ENCODE measurements at places on chromosomes 4 and X.
A peak's percentile ranks its signal among the peaks of the same experiment; 100 is the strongest.

- peak; percentile 47 for DNase-seq
Measured at GRCh38 chr4:170089274-170089667, 485 bp downstream of the AADAT start.

DNA sequence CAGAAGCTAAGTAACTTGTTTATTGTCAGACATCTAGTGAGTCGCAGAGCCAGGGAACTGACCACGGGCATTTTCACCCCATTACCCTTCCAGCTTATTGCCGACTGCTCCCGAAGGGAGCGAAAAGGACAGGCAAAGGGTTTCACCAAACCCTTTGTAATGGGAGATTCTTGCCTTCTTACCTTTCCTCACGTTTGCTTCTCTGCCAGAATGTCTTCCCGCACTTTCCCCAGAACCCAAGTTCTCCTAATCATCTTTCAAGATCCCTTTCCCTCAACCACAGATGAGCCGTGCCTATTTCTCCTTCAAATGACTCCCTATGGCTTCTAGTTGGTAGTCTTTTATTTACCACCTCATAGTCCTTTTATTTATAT lies 520 bp upstream of the SRP72 start:
- no peak for DNase-seq

DNA sequence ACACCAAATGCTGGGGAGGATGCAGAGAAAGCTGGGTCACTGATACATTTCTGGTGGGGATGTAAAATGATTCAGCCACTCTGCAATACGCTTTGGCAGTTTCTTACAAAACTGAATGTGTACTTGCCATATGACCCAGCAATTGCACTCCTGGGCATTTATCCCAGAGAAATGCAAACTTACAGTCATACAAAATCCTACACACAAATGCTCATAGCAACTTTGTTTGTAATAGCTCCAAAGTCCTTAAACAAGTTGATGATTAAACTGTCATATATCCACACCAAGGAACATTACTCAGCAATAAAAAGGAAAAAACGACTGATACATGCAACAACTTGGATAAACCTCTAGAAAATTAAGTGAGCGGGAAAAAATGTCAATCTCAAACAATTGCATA lies 12.3 kb downstream of the MID1 start:
- no peak for DNase-seq

DNA sequence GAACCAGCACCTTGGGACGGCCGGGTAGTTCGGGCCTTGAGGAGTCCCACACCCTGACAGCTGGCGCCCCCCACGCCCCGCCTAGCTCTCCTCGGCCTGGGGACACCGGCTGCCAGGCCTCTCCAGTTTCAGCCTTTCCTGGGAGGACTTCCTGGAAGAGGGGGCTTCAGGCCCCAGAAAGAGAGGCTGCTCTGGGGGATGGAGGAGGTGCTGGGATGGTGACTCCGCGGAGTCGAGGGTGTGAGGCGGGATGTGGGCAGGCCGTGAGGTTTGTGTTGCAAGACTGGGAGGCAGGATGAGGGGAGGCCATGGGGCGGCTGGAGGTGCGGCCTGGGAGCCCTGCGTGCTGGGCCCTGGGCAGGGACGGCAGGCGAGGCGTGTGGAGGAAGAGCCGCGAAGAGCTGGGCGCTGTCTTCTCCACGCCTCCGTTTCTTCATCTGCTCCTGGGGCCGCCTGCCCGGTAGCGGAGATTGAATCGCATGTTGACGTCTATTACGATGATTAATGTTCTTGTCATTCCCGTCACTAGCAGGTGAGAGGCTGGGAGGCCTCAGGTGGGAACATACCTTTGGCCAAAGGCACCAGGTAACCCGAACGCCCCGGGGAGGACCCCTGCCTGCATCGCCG lies 918 bp upstream of the FGFRL1 start:
- DNase-seq, result no peak

DNA sequence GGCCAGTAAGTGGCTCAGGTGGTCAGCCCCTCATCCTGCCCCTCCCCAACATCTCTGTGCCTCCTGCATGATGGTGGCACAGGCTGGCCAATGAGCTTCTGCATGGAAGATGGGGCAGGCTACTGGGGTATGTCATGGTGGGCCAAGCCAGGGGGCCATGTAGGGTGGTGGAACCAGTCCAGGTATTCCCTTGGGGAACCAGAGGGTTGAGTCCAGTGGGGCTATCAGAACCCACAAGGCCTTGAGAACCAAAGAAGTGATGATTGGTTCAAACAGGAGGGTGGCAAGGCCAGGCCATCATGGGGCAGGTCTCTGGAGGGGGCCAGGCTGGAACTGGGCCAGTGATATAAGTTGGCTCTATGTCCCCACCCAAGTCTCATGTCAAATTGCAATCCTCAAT lies 18.8 kb upstream of the PPP2R2C start:
- DNase-seq, result no peak

DNA sequence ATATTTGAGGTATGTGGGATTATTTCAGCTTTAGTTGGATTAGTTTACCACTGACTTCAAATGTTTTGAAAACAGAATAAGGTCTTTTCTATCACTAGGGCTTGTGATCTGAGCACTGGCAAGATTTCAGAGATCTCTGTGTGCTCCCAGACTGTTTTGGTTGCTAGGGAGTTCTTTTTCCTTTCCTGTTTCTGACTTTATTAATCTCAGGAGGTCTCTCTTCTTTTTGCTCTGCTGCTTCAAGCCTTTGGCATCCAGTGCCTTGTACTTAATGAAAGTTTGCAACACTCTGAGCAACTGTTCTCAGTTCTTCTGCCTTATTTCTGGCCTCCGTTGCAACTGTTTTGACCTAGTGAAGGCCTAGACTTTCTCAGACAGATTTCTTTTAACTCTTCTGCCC lies 32.1 kb upstream of the PAQR3 start:
- DNase-seq, result no peak

- DNase-seq, result no peak
Measured at GRCh38 chr4:75512386-75513211, 1.6 kb downstream of the RCHY1 start.

GRCh38 chrX:44245733-44246132 lies 97.7 kb downstream of the EFHC2 start:
- no peak for DNase-seq

DNA sequence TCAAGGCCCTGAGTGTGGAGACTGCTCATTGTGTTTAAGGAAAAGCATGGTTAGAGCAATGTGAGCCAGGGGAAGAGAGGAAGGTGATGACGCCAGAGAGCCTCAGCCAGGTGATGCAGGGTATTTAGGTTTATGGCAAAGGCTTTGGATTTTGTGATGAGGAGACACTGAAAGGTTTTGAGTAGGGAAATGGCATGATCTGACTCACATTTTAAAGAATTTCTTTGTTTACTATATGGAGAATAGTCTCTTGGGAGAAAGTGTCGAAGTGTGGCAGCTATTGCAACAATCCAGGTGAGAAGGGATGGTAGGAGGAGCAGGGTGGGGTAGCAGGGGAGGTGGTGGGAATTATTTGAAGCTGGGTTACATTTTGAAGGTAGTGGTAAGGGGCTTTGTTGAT lies 293.4 kb upstream of the IGFBP7 start:
- DNase-seq, result no peak

DNA sequence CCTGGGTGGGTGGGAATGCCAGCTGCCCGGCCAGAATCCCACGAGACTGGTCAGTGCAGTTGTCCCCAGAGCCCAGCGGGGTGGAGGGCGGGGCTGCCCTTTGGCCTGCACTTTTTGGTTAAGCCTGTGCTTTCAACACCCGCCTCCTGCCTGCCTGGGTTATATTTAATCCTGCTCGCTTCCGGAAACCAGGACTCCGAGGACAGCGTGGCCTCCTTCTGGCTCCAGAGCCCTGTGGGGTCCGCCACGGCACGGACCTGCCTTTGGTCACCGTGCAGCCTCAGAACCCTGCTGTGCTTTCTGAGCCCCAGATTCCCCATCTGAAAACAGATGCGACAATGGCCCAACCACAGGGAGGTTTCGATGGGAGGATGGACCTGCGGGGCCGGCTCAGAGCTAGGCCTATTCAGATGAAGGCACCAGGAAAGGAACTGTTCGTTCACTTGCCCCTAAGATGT lies 29.4 kb upstream of the KIAA0232 start:
- no peak for DNase-seq

- no peak for DNase-seq
Measured at GRCh38 chr4:11496351-11496829, 67.7 kb upstream of the HS3ST1 start.

- no peak for DNase-seq
Measured at GRCh38 chr4:125428832-125429231, 114.1 kb downstream of the FAT4 start.

- DNase-seq, result no peak
Measured at GRCh38 chrX:77167993-77168392, 279.2 kb upstream of the FGF16 start.

DNA sequence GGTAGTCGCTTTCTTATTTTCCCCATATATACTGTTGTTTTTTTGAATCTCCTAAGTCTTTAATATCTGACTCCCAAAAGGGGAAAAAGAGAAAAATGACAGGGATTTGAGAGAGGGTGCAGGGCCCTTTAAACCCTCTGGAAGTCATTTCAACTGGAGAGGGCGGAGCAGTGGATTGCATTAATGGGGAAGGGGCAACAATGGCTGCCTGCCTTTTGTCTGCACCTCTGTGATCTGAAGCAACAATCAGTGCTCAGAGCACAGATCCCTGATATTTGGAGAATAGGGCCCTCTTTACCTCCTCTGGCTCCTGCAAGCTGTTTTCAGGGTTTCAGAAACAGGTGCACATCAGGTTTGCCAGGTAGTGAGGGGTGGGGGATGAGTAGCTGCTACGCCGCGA lies 1458.3 kb upstream of the TENM3 start:
- DNase-seq, result no peak

- no peak for DNase-seq
Measured at GRCh38 chr4:182018691-182019090, 224.5 kb upstream of the TENM3 start.

DNA sequence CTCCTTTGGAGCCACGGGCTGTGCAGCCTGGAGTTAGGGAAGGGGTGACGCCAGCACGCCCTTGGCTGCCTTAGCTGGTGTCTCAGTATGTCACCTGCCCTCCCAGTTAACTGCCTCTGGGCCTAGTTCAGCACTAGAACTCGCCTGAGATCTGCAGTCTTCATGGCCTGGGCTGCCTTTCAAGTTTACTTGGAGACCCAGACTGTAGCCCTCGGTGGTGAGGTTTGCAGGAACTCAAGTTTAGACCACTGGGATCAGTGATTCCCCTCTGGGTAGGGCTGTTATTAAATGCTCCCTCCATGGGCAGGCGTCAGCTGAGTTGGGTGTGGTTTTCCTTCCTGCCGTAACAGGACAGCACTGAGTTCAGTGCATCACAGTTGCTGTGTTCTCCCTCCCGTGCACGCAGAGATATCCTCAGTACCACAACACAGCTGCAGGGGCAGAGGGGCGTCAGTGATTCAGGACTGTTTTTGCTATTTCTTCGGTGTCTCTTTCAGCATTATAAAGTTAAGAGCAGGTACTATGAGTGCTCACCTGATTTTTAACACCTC lies 30.5 kb downstream of the PLAC8 start:
- no peak for DNase-seq

GRCh38 chr4:137309424-137309823 lies 222.9 kb downstream of the PCDH18 start:
- no peak for DNase-seq

DNA sequence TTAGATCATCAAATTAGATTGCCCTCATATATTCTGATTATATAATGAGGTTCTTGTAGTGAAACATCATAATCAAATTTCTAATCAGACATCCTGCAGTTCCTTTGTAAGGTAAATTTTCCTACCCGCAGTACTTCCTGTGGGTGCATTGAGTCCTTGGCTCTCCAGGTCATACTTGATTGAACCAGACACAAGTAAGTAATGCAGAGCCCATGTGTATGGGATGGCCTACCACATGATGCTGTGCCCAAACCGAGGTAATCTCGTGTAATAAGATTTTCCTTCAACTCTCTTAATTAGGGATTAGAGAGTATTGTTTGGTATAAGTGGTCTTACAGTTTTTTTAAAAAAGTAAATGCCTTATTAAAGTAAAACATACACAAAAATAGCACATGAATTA lies 1841.8 kb downstream of the PCDH7 start:
- DNase-seq, result no peak

GRCh38 chrX:129093706-129094105 lies 429.6 kb downstream of the SMARCA1 start:
- no peak for DNase-seq

- no peak for DNase-seq
Measured at GRCh38 chrX:17713288-17713687, 24.0 kb upstream of the SCML1 start.

DNA sequence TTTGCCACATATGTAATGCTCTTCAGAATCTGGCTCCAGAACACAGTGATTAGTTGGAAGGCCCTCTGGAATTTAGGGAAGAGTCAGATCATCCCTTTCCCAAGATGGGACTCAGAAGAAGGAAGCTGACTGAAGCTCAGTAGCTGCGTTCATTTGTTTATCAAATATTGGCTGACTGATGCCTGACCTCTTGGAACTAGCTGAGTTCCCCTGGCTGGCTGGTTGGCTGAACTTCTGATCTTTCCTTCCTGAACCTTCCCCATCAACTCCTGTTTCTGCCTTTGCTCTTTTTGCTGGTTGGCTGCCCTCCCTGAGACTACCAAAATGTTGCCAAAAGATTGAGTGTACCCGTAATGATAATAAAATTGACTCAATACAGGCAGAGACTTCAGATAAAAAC lies 866.5 kb upstream of the INTU start:
- DNase-seq, result no peak

DNA sequence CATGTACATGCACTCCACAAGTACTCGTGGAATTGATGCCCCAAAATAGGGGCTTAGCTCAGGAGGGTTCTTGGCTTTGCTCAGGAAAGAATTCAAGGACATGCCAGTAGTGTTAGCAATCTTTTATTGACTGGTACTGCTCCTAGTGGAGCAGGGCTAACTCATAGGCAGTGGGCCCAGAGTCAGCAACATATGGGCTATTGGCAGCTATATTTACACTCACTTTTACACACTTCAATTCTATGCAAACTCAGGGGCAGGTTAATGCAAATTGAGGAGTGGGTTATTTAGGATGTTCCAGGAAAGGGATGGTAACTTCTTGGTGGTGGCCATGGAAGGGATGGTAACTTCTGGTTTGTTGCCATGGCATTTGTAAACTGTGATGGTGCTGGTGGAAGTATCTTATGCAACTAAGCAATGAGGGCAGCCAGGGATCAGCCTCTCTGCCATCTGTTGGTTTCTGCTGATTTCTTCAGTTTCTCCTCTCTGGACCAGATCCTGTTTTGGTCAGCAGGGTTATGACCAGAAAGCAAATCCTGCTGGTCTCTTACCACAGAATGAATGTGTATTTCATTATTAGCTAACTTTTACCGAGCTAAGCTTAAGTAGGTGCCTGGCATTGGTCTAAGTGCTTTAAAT lies 69.2 kb upstream of the FAT1 start:
- no peak for DNase-seq

DNA sequence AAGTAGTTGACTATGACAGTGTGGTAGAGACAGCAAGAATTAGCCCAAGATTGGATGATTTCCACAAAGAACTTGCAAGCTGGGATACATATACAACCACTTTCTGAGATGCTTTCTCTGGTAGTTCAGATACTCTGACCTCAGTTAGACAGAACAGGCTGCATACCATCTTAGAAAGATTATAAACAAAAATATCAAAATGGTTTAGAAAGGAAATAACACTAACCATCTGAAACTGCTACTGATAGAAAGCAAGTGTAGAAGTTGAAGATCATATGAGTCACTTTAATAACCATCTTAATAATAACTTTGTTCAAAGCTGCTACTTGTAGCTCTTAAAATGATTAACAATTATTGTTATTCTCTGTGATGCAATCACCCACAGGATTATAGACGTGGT lies 255.4 kb upstream of the TTC29 start:
- no peak for DNase-seq

GRCh38 chrX:108736509-108737479 lies at the start of gene IRS4:
IRS4 (minus strand) TSS chrX:108736563.
- DNase-seq, result peak; percentile 41

GRCh38 chr4:16192631-16193518 lies 33.4 kb downstream of the TAPT1 start:
- DNase-seq, result no peak

Data from neural crest cell (in vitro differentiated cells).